ENCODE measurements at places on chromosomes 6 and 20.

DNA sequence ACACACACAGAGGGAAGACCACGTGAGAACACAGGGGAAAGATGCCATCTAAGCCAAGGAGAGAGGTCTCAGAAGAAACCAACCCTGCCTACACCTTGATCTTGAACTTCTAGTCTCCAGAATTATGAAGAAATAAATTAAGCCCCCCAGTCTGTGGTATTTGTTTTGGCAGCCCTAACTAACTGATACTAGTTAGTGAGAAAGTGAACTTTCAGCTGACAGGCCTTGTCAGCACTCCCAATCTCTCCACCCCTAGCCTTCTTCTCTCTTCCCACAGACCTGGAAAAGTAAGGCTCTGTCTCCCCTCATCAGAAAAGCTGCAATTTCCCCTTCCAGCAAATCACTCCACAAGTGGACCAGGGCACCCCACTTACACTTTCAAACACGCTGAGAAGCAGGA, 108.6 kb upstream of the CDYL start:
- no peak for DNase-seq

DNA sequence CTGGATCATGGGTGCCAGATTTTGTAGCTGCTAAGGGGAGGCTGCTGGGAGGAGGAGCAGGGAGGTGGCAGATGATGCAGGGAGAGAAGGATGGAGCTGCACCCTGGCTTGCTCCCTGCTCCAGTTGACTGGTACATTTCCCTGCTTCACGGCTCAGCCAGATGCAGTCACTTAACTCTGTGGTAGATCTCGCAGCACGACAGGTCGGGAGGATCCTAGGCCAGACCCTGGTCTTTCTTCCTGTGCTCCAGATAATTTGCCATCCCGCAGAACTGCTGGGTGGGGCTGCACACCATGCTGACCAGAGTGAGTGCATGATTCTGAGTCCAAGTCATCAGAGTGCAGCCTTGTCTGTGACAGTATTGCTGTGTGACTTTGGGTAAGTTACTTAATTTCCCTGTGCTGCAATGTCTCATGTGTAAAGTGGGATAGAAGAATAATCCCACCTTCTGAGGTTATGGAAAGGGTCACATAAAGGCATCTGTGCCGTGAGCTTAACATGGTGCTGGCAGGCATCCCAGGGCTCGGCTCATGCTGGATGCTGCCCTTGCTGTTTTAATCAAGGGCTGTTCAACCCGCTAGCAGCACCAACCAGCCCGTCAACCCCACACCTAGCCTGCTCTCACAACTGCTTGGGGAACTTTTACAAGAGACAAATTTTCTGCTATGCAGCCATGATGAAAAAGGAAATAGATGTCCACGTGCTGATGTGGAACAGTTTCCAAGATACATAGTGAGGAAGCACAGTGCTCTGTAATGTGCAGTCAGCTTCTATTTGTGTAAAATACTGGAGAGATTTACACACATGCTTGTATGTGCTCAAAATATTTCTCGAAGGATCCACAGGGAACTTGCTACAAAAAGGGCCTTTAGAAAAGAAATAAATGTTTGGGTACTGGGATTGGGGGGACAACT, 257.9 kb downstream of the CDH26 start:
- no peak for DNase-seq

- DNase-seq, result no peak
Observed at GRCh38 chr6:38593998-38594665, 45.6 kb downstream of the BTBD9 start.

DNA sequence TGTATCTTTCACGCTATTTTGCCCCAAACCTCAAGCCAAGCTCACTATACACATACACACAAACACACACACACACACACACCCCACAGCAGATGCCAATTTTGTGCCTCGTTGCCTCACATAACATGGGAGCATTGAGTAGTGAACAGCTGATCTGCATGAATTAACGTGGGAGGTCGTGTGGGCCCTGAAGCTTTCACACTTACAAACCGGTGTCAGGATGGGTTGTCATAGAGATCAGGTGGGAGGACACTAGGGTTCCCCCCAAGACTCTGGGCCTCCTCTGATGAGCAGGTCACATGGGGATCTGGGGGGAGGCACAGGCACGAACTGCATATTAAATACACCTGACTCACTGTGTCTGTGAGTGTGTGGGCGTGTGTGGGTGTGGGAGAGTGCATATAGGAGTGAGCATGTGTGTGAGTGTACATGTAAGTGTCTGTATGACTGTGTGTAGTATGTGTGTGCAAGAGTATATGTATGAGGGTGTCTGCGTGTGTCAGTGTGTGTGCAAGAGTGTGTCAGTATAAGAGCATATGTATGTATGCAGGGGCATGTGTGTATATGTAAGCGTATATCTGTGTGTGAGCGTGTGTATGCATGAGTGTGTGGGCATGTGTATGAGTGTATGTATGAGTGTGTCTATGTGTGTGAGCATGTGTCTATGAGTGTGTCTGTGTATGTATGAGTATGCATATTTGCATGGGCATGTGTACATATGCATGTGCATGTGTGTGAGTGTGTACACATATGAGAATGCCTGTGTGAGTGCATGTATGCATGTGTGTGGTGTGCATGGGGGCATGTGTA, 370.4 kb downstream of the PREX1 start:
- no peak for DNase-seq

DNA sequence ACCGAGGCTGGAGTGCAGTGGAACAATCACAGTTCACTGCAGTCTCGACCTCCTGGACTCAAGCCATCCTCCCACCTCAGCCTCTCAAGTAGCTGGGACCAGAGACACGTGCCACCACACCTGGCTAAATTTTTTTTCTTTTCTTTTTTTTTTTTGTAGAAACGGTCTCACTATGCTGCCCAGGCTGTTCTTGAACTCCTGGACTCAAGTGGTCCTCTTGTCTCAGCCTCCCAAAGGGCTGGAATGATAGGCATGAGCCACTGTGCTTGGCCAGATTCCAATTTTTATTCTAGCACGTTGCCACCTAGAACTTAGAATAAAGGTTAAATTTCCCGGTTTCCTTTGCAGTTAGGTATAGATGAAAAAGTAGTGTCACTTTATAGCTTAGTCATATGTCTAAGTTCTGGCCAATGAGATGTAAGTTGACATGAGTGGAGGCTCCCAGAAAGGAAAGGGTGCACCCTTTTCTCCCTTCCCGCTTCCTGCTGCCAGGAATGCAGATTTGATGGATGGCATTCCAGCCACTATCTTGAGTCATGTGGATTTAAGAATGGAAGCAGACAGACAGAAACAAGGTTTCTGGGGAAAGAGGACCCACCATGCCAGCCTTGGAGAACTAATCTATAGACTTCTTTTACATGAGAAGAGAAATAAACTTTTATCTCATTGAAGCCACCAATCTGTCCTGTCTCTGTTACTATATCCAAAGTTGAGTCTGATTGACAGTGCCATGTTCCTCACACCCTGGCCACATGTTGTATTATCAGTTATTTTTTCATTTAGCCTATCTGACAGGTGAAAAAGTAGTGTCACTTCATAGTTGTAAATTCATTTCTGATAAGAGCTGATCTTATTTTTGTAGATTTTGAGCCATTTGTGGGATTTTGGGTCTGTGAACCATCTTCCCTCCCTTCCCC, 60.6 kb upstream of the NCOA3 start:
- DNase-seq, result no peak

GRCh38 chr20:38300438-38300837, 3.5 kb upstream of the BPI start:
- DNase-seq, result no peak

- DNase-seq, result no peak
Observed at GRCh38 chr20:46423342-46423741, 16.9 kb upstream of the ELMO2 start.

DNA sequence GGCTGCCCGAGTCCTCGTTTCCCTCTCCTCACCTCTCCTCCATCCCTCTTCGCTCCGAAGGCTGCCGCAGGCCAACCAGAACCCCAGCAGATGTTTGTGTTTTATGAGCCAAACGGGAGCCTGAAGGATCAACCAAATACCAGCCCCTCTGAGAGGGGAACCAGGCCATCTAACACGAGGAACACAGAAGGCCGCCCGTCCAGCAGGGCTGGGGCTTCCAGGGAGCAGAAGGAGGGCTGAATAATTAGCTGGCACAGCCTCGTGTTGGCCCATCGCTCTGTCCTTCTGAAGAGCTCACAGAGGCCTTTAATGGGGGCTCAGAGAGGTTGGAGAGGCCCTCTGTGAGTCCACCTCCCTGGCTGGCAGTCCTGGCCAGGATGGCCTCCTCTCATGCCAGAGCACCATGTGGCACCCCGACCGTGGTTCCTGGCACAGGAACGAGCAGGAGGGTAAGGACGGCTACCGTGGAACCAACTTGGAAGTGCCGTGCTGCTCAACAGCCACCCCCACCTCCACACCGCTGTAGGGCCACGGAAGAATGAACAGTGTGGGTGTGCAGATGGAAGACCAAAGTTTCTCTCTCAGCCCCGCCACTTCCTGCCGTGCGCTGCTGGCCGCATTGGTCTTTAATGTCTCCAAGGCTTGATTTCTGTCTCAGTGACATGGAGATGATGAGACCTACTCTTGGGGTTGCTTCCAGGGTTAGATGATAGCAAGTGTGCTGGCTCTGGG, 155.2 kb downstream of the SCML4 start:
- no peak for DNase-seq

- no peak for DNase-seq
Observed at GRCh38 chr20:11457488-11457887, 460.2 kb upstream of the BTBD3 start.

DNA sequence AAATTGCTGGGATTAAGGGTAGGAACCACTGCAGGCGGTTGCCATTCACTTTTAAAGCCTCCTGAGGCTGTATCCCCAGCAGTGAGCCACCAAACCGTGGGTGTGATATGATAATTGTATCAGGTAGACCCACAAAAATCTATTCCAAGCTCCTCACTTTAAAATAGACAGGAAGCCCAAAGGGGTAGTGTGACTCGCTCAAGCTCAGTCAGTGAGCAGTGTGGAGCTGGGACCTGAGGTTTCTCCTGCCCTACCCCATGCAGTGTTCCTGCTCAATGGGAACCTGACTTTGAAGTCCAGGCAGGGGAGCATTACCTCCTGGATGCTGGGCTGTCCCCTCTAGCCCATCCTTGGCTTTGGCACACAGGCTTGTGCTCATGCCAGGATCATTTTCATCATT, 14.9 kb upstream of the MAPRE1 start:
- DNase-seq, result no peak

DNA sequence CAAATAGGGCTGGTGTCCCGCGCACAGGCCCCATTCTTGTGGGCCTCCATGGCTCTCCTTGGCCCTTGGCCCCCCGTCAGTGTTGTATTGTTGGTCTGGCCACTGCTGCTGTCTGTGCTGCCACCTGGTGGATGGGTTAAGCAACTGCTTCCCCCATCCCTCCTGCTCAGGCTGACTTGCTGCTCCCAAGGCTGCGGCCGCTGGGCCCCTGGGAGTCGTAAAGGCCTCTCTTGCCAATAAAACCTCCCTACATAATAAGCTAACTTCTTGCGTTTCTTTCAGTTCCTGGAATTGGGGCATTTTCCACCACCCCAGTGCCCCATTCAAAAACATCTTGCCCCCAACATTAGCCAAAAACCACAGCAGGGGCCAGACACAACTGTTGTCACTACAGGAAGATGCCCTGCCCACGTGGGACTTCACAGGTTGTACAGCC, 27.1 kb downstream of the CD83 start:
- DNase-seq, result peak; percentile 37

GRCh38 chr6:158481690-158482473, 78.0 kb upstream of the TMEM181 start:
- no peak for DNase-seq

- no peak for DNase-seq
Observed at GRCh38 chr6:23218751-23219150, 649.4 kb downstream of the HDGFL1 start.

GRCh38 chr20:42441864-42442331, 747.8 kb downstream of the PTPRT start:
- DNase-seq, result no peak

DNA sequence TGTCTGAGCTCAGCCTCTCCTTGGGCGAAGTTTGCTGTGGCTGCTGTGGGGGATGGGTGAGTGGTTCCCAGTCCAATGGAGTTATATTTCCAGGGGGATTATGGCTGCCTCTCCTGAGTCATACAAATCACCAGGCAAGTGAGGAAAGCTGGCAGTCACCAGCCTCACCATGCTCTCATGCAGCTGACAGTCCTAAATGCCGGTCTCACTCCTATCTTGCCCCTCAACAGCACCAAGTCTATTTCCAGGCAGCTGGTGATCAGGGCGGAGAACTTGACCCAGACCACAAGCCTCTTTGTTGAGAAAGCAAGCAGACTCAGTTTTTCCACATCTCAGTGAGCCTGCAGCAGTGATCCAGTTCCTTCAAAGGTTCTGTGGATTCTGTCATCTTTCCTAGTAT, 98.9 kb downstream of the TBC1D32 start:
- no peak for DNase-seq

DNA sequence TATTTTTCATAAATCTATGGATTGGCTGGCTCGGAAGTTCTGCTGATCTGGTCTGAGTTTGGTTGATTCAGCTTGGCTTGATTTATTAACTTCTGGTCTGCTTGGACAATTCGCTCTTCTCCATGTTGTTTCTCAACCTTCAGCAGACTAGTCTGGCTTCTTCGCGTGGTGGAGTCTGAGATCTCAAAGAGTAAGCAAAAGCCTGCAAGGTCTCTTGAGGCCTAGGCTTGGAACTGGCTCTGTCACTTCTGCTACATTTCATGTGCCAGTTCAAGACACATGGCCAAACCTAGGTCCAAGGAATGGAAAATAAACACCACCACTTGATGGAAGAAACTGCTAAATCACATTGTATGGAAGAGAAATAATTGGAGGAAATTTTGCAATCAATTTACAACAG, 115.1 kb upstream of the JAG1 start:
- DNase-seq, result no peak

All from stimulated activated CD8-positive, alpha-beta memory T cell treated with anti-CD3 and anti-CD28 coated beads, Interleukin-4, amount 100 ng/mL, for 1 hour (primary cell).